T follicular helper cell (primary cell): ENCODE measurements at places on chromosomes 4 and X.
A peak's percentile ranks its signal among the peaks of the same experiment; 100 is the strongest.

- DNase-seq: no peak
Measured at GRCh38 chrX:45992402-45993123, 552.7 kb downstream of the ZNF674 start.

GRCh38 chr4:28358606-28359005 lies 1498.0 kb downstream of the STIM2 start:
- no peak for DNase-seq

DNA sequence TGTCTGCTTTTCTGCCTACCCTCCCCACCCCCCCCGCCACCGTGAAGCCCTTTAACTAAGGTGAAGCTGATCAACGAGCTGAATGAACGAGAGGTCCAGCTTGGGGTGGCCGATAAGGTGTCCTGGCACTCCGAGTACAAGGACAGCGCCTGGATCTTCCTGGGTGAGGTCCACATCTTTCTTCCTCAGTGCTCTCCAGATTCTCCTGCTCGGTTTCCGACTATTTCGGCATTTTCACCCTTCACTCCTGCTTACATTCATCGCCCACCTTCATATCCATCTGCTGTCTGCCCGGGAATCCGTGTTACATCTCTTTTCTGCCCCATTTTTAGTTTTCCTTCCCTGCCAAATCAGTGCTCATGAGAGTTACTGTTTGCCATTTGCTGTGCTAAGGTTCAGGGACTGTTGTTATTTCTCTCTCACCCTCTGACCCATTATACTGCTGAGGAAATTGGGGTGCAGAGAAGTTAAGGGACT lies 459 bp downstream of the RBMX2 start:
- no peak for DNase-seq

DNA sequence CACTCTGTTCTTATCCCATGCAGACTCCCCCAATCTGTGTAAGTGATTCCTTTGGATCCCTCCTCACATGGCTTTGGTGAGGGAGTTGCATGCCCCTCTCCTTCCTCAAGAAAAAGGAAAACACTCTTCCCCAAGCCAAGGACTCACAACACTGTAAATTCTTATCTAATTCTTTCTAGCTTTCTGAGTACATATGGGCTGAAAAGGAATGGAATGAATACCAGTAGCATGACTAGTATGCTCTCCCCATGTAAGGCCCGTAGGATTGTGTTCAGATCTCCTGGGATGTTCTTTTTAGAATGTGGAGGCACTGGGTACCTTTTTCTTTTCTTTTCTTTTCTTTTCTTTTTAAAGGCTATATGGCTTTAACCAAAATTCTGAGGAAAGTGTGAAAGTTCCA lies 17.0 kb upstream of the MAGED1 start:
- DNase-seq: no peak

DNA sequence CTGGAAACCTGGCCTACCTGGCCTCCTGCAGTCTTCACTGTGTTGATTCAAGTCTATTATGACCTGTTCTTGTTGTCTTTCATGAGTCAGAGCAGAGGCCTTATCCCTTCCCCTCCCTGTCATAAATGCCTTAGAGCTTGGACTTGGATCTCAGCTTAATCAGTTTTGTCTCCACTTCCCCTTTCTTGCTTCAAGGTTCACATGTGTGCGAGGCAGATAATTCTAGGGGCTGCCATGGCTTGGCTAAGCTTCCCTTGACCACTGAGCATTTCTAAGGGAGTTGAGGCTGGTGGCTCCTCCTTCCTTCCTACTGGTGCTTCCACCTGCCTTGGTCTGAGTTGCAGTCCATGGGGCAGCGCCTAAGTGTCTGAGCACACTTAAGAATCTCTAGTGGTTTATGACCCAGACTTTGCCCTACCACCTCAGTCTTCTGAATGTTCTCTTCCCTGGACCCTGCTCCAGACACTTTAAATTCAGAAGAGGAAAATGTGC lies 1.7 kb upstream of the HEPH start:
- DNase-seq: no peak

DNA sequence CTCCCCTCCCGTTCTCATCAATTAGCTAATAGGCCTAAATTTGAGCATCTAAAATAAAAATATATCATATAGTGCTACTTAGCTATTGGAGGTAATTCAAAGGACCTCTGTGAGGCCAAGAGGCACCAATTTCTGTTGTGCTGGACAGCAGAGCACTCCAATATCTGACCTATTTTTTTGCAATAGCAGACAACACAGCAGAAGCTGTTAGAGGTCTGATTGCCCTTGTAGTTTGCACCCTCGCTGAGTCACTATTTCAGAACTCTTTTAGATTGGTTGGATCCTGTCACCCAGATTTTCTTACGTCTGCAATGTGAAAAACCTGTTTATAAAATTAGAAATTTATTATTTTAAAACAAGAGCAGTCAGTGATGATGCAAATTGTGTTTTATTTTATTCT lies 184.1 kb downstream of the CEP135 start:
- DNase-seq: no peak

GRCh38 chrX:29196501-29196900 lies 609.3 kb downstream of the IL1RAPL1 start:
- DNase-seq: no peak

- DNase-seq: no peak
Measured at GRCh38 chrX:9842541-9842940, 56.3 kb downstream of the SHROOM2 start.

- no peak for DNase-seq
Measured at GRCh38 chr4:136112116-136112515, 1420.2 kb downstream of the PCDH18 start.

DNA sequence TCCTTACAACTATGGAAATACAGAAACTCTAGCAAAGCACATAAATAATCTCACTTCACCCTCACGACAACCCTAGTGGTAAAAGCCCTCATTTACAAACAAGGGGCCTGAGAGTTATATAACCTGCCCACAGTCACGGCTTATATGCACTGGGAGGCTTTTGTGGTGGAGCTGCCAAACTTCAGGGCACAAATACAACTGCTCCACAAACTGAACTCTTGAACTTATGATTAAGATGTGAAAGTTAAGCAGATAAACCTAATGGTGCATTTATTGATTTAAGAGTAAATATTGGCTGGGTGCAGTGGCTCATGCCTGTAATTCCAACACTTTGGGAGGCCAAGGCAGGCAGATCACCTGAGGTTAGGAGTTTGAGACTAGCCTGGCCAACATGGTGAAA lies 19.0 kb downstream of the SLC2A9 start:
- DNase-seq: no peak

GRCh38 chr4:5100986-5101385 lies 49.7 kb downstream of the STK32B start:
- DNase-seq: no peak

GRCh38 chrX:37407736-37408135 lies 58.6 kb downstream of the PRRG1 start:
- DNase-seq: no peak

GRCh38 chrX:108126661-108127060 lies 35.1 kb downstream of the ATG4A start:
- DNase-seq: no peak

DNA sequence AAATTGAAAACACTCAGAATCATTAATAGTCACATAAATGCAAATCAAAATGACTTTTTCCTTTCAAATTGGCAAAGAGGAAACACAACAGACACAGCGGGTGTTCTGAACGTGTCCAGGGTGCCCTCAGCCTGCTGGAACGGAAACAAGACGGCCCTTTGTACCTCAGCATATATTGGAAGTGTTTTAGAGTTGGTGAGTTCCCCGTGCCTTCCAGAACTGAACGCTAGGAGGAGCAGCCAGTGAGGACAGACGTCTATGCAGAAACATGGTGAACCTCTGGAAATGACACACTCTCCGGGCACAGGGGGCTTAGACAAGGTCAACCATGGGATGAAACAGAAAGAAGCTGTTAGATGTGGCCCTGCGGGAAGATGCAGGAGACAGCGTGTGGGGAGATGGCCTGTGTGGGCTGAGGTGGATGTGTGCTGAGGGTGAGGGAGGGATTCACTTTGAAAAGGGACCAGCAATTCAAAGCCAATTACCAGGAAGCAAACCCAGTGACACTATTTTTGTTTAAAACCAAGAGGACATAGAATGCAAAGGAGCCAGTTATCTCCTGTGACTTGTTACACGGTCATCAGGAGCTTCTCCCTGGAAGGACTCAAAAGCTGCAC lies 40.4 kb downstream of the RNF212 start:
- peak; percentile 33 for DNase-seq

GRCh38 chr4:83833920-83834319 lies 298.0 kb downstream of the GPAT3 start:
- DNase-seq: no peak

GRCh38 chr4:47830265-47831025 lies 7.4 kb downstream of the CORIN start:
- no peak for DNase-seq

- no peak for DNase-seq
Measured at GRCh38 chr4:15717086-15717485, 14.2 kb downstream of the BST1 start.

DNA sequence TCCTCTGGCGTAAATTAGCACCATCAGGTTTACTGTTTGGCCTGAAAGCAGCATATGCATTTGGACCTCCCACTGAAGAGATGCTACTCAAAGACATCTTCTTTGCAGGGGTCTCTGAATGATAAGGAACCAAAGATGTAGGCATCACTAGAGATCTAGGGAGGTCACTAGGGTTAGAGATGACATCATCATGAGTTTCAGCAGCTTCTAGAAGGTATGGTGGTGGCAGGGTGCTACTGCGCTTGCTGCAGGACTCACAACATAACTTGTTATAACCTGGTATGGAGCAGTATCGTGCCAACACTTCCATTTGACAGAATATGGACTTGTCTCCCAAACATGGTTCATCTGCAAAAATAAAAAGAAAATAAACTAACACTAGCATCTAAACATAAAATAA lies 251.6 kb downstream of the NPFFR2 start:
- no peak for DNase-seq

DNA sequence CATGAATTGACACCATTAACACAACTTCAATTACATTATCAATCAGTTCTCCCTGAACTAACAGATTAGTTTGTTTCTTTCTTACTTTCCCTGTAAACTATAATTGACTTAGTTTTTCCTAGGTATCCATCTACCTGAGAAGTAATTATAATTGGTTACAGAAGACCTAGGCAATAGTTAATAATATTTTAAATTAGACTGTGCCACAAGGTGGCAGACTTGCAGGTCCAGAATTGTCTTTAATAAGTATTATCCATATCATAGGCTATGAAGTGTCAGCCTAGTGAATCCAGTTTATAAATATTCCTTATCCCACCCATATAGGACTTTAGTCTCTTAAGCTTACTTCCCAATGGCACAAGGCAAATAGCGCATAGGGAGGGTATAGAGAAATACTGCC lies 48.9 kb upstream of the FAM47B start:
- DNase-seq: no peak
